ENCODE measurements at places on chromosomes 3 and 15.

GRCh38 chr3:46908294-46908985, 30.9 kb downstream of the PTH1R start:
- DNase-seq = no peak

DNA sequence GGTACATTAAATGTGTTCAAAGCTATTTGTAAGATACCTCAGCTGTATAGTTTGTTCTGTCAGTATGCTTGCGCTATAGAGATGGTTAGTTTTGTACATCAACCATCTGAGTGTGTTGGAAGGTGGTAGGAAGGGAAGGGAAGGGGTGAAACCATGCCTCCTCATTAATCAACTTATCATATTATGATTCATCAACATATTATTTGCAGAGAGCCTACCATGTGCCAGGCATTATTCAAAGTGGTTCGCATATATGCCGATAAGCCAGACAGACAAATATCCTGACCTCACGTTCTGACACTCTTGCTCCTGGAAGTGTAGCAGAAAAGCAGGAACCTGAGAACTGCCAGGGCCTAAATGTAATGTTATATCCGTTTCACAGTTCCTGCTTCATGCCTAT, 248.1 kb upstream of the NR2E3 start:
- DNase-seq = no peak

DNA sequence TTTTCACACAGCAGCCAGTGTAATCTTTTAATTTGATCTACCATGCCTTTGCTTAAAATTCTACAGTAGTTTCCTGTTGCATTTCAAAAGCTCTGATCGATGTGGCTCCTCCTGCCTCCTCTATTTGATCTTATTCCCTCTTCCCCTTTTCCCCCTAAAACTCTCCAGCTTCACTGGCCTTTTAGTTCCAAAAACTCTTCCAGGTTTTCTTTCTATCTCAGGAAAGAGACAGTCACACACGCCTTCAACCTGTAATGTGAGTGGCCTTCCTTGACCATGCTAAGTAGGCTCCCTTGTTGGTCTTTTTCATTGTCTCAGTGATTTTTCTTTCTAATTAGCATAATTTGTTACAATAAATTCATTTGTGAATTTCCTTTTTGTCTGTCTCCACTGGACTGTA, 985 bp downstream of the TEX9 start:
- DNase-seq = no peak

DNA sequence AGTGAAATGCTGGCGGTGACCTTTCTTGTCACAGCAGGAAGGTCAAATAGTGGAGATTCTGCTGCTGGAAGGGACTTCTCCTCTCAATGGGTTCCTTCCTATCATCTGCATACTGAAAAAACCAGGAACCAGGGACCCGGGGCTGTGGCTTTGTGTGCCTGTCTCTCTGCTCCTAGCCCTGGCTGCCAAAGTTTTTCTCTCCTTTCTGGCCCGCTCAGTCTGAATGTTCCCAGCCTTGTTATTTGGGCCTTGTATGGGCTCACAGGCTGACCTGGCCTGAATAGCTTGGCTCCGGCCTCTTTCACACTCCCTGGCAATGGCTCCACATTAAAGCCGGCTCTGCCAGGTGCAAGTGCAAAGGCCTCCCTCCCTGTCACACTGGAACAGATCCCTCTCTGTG, 94.7 kb downstream of the LRIG1 start:
- DNase-seq = no peak

GRCh38 chr3:154542837-154543236, 112.8 kb upstream of the GPR149 start:
- DNase-seq = no peak

DNA sequence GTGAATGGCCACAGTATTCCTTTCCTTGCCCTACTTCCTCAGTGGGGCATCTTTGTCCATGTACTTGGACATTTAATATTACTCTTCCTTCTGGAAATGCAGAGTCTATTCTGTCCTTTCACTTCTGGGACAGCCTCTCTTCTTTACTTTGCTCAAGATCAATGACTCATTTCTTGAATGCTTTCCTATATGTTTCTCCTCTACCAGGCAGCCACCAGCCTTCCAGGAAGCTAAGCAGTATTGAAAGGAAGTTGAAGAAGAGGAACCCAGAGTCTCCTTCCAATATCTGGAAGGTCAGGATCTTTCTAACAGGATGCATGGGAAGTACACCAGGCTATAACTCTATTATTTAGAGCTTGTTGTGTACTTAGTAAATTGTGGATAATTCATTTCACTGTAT, 182.8 kb downstream of the CD47 start:
- no peak for DNase-seq

GRCh38 chr15:93025625-93025982, 63.4 kb downstream of the RGMA start:
- DNase-seq = no peak

- DNase-seq = no peak
Measured at GRCh38 chr15:35013370-35013769, 25.3 kb upstream of the ZNF770 start.

DNA sequence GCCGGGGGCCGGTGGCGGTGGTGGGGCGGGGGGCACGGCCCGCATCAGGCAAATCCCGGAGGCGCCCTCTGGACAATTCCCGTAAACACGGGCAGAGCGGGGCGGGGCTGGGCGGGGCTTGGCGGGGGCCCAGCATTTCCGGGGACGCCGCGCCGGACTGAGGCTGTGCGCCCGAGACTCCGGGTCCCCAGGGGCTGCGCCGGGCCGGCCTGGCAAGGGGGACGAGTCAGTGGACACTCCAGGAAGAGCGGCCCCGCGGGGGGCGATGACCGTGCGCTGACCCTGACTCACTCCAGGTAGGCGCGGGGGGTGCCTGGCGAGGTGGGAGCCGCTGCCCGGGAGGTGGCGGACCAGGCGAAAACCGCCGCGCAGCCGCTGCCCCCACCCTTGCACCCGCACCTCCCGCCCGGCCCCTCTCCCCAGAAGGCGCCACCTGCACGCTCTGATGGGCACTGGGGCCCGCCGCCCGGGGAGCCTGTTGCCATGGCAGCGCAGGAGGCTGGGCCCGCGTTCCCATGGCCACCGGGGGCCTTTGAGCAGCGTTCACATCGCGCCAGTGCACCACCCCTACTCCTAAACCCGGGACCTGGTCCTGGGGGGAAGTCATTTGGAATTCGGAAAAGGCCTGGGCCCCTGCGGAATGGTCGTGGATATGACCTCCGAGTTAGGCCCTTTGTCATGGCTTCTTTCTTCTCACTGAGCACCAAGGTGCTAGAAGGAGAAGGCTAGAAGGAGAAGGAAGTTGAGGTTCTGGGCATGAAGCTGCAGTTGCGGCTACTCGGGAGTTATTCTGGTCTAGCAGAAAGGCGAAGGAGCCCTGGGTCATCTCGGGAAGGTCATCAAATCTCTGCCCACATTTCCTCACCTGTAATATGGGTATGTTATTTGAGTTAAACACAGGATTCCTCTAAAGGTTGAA, 16.1 kb upstream of the SEMA4B start:
- peak; percentile 78 for DNase-seq

GRCh38 chr15:70034141-70034540, 63.6 kb downstream of the TLE3 start:
- no peak for DNase-seq

DNA sequence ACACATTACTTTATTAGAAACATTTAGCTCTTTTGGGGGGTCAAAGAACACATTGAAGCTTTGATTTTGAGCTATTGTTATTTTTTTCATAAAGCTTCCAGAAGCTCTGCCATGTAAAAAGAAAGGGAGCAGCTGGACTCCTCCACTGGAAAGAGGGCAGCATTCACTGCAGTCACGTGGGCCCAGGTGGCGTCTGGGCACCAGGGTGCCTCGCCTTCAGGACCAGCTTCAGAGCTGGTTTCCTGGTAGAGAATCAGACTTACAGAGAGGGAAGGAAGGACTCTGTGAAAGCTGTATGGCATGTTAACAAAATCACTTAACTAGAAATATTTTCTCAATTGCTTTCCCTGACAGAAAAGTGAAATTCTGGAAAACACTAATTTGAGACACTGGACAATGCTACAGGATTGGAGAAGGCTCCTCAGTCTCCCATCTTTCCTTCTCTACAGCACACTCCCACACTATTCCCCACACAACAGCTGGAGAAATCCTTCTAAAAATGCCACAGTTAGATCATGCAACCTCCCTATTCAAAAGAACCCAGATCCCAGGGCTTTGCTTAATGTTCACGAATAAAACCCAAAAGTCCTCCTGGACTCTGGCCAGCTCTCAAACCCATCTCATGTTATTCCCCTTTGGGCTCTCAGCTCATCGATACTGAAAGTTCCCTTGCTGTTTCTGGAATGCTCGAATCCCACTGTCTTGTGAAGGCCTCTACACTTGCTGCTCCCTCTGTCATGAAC, 83.2 kb downstream of the NFKBIZ start:
- no peak for DNase-seq

DNA sequence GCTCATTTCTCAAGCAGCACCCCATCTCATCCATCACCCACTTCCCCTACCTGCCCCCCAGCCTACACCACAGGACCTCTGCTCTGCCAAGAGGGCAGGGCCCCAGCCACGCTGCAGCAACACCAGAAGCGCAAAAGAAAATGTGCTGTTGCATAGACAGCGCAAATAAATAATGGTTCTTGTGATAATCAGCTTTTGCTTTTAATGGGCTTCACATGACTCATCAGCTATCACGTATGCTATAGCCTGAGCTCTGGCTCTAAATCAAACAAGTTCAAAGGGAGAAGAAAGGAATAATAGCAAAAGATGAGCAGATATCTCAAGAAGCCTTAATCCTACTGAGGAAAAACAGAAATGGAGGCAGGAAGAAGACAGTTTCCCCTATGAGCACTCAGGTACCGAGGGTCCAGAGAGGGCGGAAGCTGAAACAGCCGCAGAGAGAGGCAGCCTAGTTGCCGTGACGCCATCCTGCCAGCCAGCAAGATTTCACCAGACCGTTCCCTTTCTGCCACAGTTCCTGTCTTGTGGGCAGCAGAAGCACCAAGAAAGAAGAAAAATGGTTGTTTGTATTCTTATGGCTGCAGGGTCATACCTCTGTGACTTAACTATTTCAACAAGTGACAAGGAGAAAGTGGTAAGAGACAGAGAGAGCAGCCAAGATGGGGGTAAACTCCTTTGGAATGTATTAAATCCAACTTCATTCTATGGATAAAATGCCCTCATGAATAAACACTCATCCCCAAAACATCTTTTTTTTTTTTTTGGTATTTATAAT, 22.0 kb downstream of the RAB27A start:
- no peak for DNase-seq

- no peak for DNase-seq
Measured at GRCh38 chr3:160280836-160281235, 55.6 kb downstream of the C3orf80 start.

GRCh38 chr15:69852482-69852881, 245.2 kb downstream of the TLE3 start:
- no peak for DNase-seq
